ENCODE measurements at places on chromosomes 6 and 20.

DNA sequence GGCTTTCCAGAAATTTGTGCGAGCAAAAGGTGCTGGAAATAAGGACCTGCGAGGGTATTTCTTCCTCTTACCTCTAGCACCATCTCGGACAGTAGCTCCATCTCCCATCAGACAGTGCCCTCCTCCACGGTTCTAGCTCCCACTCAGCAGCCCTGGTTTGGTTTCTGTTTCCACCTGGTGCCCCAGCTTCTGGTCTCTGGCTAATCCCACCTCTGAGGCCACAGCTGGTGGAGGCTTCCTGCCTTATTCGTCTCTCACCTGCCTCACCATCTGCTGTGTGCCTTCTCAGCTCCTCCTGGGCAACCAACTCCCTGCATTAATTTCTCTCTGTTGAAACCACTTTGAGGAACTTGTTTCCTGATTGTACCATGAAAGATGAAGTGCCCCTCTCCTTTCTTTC lies 162.4 kb upstream of the CDYL start:
- DNase-seq = no peak

DNA sequence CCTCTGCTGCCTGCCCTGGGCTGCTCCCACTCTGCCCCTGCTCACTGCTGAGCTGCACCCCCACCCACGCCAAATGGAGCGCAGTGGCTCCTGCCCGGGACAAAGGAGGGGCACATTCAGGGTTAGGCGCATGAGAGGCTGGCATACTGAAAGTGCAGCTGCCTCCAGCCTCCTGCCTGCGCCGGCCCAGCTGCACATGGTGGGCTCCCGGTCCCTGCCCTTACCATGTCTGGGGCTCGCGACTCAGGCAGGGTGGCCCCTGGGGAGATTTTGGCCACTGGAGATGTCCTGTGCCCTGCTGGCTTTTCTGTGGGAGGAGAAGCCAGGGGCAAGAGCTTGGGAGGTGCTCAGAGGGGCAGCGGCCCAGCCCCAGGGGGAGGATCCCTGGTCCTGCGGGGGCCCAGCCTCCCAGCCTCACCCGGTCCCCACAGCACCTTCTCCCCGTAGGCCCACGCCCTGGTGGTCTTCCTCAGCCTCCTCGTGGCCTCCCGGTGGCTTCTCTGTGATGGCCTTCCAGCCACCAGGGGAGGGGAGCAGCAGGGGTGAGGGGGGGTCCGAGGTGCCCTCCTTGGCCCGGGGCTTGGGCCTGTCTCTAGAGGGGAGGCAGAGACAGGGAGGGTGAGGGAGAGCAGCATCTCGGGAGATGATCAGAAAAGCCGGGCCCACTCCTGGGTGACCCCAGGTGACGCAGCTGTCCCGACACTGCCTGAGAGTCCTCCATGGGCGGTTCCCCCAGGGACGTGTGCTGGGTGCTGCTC lies 8.4 kb upstream of the CABLES2 start:
- DNase-seq = no peak

DNA sequence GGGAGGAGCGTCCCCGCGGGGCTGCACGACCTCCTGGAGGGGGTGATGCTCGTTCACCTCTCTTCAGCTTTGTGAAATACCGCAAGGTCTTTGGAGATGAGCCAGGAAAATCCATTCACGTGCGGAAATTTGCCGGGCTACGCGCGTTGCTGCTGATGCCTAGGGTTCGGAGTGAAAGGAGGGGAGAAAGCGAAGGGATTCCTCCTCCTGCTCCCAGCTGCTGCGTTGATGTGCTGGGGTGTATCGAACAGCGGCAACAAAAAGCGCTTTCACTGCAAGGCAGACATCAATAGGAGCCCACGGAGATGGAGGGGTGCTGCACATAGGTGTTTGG lies 391 bp upstream of the B3GAT2 start:
- no peak for DNase-seq

GRCh38 chr6:135108692-135109091 lies 54.1 kb upstream of the HBS1L start:
- DNase-seq = no peak

DNA sequence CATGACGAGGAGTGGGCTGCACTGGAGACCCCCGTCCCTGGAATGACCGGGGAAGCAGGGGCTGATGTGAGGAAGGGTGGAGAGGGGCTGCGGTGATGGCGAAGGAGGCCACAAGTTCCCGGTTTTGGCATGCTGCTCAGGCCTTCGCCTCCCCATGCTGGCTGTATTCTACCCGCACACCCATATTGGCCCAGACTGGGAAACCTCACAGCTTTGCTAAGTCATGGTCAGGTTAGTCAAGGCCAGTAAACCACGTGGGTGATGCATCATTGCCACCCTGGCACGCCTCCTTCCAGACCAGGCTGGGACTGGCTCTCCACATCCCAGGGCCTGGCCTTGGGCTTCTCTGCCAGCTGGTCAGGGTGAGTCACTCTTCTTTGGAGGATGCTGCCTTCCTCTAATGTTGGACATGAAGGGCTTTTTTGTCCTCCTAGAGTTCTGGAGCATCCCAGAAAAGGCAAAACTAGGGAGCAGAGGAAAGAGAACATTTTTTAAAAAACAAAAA lies 53.8 kb downstream of the PCNA start:
- no peak for DNase-seq

- DNase-seq = no peak
Measured at GRCh38 chr6:109117346-109118035, 22.2 kb downstream of the CEP57L1 start.

DNA sequence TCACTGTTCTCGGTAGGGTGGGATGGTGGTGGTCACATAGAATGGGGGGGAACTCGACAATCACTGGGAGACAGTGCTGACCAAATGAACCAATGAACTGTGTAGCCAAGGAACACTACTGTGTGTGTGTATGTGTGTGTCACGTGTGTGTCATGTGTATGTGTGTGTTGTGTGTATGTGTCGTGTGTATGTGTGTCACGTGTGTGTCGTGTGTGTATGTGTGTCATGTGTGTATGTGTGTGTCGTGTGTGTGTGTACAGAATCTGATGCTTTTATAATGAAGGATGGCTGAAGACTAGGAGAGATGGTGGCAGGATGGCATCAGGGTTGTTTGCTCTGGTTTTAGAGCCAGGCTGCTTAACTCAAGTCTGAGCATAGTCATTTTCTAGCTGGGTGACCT lies 99.1 kb upstream of the DUSP22 start:
- no peak for DNase-seq

GRCh38 chr20:33840160-33840559 lies 29.0 kb downstream of the CHMP4B start:
- DNase-seq = no peak

DNA sequence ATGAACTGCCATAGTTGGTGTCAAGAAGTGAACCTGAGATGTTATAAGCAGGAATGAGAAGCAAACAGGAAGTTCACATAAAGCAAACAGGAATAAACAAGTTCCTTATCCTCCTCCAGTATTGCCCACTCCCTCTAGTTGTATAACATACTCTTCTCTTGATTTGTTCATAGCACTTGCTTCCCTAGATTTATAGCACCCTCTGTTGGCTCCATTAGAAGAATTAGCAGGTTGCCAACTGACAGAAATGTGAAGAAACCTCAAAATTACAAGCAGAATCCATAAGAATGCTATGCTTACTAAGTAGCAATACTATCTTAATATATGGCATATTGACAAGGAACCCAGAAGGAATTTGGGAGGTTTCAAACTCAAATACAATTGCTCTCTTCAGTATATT lies 195.4 kb downstream of the TBX18 start:
- no peak for DNase-seq

GRCh38 chr6:153727885-153728284 lies 311.2 kb upstream of the OPRM1 start:
- no peak for DNase-seq

DNA sequence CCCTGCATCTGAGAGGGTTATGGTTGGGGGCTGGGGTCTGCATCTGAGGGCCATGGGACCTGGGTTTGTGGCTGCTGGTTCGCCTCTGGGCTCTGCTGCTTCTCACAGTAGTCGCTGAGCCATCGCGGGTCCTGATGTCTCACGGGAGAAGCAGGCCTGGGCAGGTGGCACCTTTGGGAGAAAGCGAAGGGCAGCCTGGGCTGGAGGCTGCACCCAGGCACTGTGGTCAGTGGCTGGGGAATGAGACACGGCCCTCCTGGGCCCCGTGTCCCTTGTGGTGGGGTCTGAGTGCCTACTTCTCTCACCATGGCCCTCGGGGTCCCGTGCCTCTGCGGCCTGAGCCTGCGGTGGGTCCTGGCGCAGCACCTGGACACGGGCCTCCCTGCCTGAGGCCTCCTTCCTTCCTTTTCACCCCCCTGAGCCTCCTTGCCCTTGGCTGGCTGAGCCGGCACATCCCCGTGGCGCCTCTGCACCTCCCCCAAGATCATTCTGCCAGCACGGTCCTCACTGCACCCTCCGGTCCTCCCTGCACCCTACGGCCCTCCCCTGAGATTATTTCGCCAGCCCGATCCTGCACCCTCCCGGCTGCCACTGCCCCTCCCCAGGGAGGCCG lies 206.0 kb downstream of the ERMARD start:
- DNase-seq = no peak
